Foreskin keratinocyte (primary cell): ENCODE measurements at places on chromosomes 2 and 18. TPM values are rescaled to one million over a fixed set of nuclear protein-coding genes. Genes with fewer than 3 reads are reported as not detected.

TTN gene
- polyA plus RNA-seq, result not detected in 2 replicates

MYOM1 gene
- 0.03 and 0.10 TPM in 2 replicates for polyA plus RNA-seq

PSMA8 gene
- polyA plus RNA-seq, result not detected in 2 replicates

RAB10 gene
- polyA plus RNA-seq, result 62.3 and 72.1 TPM in 2 replicates

DUSP2 gene
- 2.5 and 2.8 TPM in 2 replicates for polyA plus RNA-seq

SLC35F6 gene
- 26.7 and 28.5 TPM in 2 replicates for polyA plus RNA-seq

SPATA3 gene
- polyA plus RNA-seq, result not detected in 2 replicates

PARD6G gene
- 14.0 and 14.1 TPM in 2 replicates for polyA plus RNA-seq

ADGRF3 gene
- not detected in 2 replicates for polyA plus RNA-seq

CXCR1 gene
- 0.39 and 0.55 TPM in 2 replicates for polyA plus RNA-seq

ABCG5 gene
- polyA plus RNA-seq, result not detected in 2 replicates

DSEL gene
- 0.95 and 1.1 TPM in 2 replicates for polyA plus RNA-seq

LYG2 gene
- polyA plus RNA-seq, result not detected in 2 replicates

ARHGAP28 gene
- 0.03 and 0.06 TPM in 2 replicates for polyA plus RNA-seq

CHRNG gene
- not detected in 2 replicates for polyA plus RNA-seq

CYP1B1 gene
- polyA plus RNA-seq, result 0.06 and 0.07 TPM in 2 replicates

NDUFS1 gene
- polyA plus RNA-seq, result 26.8 and 32.7 TPM in 2 replicates

TWIST2 gene
- 32.5 and 34.4 TPM in 2 replicates for polyA plus RNA-seq

SIGLEC15 gene
- polyA plus RNA-seq, result 0.10 and 0.22 TPM in 2 replicates

STRADB gene
- 11.8 and 15.4 TPM in 2 replicates for polyA plus RNA-seq

CNDP1 gene
- polyA plus RNA-seq, result not detected in 2 replicates

ASIC4 gene
- not detected in 2 replicates for polyA plus RNA-seq

OTOF gene
- not detected in 2 replicates for polyA plus RNA-seq

TGOLN2 gene
- polyA plus RNA-seq, result 10.3 and 11.8 TPM in 2 replicates

C1QL2 gene
- not detected in 2 replicates for polyA plus RNA-seq

PASK gene
- 5.8 and 6.0 TPM in 2 replicates for polyA plus RNA-seq

ASTL gene
- polyA plus RNA-seq, result not detected in 2 replicates

ABCB11 gene
- not detected in 2 replicates for polyA plus RNA-seq

BCL11A gene
- 5.3 and 6.9 TPM in 2 replicates for polyA plus RNA-seq

PARD3B gene
- 0.18 and 0.21 TPM in 2 replicates for polyA plus RNA-seq

L3MBTL4 gene
- 0.20 and 0.26 TPM in 2 replicates for polyA plus RNA-seq

RGPD3 gene
- polyA plus RNA-seq, result 0.02 TPM in 2 replicates

RAB27B gene
- 0.47 and 0.96 TPM in 2 replicates for polyA plus RNA-seq

IHH gene
- 0.04 TPM in 1 of 2 replicates, not detected in the other for polyA plus RNA-seq
